CD4-positive, CD25-positive, alpha-beta regulatory T cell (primary cell): ENCODE measurements at places on chromosomes 7 and 10.

GRCh38 chr7:3229904-3230470, 71.1 kb upstream of the SDK1 start:
- DNase-seq: no peak

- DNase-seq: no peak
These were observed 40.1 kb downstream of the GPR26 start for GRCh38 chr10:123706236-123706635.

DNA sequence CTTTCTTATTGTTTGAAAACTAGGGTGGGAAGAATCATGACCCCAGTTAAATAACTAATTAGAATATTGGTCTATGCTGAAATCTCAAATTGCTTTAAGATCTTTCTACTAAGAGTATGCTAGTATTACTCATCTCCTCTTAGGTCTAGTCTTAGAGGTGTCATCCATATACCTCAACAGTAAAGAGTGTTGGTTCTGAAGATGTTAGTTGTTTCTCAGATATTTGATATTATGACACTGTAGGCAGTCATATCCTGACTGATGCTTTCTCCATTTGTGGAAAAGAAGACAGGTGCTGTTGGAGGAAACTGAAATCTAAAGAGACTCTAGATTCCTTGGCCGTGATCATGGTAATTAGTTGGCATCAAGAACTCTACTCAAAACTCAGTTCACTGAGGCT, 21.2 kb downstream of the BPGM start:
- DNase-seq: no peak

GRCh38 chr7:122307228-122307621, 2.7 kb upstream of the FEZF1 start:
- no peak for DNase-seq

DNA sequence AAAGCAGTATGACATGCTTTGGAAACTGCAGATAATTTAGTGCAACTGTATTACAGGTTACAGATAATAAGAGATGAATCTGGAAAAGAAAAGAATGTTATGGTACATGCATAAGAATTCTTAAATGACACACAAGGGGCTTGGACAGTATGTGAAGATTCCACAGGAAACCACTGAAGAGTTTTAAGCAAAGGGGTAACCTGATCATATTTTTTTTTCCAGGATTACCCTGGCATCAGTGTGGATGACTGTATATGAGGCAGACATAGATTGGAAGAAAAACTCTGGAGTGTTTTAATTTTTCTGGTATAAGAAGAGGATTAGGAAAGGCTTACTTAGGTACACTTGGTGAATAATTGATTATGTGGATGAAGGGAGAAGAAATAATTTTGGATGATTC, 8.1 kb downstream of the TFPI2 start:
- DNase-seq: no peak

DNA sequence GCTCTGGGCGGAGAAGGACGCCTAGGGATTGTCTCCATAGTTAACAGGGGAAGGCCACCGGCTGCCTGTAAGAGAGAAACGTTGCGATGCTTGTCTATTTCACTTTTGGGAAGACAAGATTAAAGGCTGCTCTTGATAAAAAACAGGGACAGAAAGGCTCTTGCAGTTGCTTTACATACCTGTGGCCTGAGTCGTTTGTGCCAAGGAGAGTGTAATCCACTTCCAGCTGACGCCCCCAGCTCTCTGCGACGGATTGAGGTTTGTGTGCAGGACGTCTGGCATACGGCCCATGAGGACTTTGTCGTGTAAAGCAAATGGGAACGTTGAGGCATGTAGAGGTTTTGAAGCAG, 1.1 kb downstream of the MAP3K8 start:
- no peak for DNase-seq

GRCh38 chr10:89274928-89275327, 23.4 kb upstream of the LIPA start:
- DNase-seq: no peak

DNA sequence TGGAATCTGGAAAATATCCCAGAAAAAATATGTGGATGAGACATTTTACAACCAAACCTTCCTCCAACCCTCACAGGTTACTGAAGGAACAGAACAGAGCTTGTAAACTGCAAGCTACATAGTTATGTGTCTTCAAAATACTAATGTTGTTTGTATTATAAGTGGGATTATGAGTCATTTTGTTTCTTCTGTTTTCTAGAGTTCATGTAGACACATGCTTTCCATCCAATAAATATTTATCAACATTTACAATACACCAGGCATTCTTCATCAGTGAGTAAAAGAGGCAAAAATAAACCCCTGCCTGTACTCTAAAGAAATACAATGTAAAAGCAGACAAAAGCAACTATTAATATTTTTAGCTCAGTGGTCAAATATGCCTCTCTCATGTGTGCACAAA, 38.0 kb upstream of the TES start:
- DNase-seq: no peak

DNA sequence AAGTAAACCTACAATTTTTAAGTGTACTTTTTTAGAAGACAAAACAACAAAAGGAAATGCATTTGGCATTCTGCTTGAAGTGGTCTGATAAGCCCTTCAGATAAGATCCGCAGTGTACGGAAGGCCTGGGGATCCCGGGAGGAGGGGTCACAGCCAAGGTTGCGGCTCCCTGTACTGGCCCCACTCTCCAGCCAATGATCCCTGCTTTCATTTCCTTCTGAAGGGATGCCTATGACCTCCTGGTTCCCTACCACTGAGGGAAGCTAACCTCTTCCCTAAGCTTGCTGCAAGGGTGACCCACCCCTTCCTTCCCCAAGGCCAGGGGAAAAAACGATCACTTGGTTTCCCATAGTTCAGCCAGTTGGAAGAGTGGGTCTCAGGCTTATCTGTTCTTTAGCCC, 5.3 kb downstream of the DENND2A start:
- DNase-seq: no peak

- DNase-seq: no peak
These were observed 20.6 kb downstream of the PIK3CG start for GRCh38 chr7:106885652-106886051.

- DNase-seq: no peak
These were observed 37.9 kb upstream of the PSMG3 start for GRCh38 chr7:1607696-1608095.

DNA sequence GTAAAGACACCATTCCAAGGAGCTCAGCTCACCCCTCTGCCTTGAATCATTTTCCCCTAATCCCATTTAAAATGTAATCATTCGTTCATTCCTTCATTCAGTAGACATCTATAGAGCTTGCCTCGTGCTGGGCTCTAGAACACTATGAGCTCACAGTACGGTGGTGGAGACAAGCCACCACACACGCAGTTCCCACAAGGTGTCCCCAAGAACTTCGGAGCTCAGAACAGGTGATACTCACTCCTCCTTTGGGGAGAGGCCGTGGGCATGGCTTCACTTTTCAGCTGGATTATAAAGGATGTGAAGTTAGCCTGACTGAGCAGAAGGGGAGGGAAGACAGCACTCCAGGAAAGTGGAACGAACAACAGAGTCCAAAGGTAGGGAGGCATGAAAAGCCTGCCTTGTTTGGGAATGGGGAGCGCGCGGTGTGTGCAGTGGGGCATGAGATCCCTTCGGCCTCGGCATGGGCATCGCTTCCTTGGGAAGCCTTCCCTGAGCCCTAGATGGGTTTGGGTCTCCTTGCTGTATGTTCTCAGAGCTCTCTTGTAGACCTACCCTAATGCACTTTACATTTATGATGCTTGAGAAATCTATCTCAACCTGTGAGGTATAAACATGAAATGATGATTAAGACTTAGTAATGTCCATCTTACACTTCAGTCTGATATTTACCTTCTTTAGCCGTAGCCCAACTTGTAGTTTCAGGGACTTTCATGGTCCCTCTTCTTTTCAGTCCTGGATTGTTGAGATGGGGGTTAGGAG, 809 bp upstream of the OGA start:
- no peak for DNase-seq

GRCh38 chr7:98396768-98397167, 4.1 kb downstream of the BAIAP2L1 start:
- no peak for DNase-seq

DNA sequence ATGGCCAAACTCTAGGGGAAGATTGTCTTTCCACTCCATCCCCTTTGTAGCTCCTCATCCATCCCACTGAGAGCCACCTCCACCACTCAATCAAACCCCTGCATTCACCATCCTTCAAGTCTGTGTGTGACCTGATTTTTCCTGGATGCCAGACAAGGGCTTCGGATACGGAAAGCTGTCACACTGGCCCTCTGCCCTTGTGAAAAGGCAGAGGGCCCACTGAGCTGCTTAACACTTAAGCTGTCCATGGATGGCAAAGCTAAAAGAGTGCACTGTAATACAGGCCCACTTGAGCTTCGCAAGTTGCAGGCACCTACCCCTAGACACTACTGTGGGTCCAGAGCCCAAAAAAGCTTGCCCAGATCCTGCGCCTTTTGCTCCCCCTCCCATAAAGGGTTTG, 237.2 kb downstream of the MAGI2 start:
- DNase-seq: no peak

- DNase-seq: no peak
These were observed 45.1 kb downstream of the CYTH3 start for GRCh38 chr7:6227294-6227846.

- no peak for DNase-seq
These were observed 73.2 kb downstream of the PPP1R9A start for GRCh38 chr7:94980418-94981142.

- no peak for DNase-seq
These were observed 42.3 kb downstream of the ANTXRL start for GRCh38 chr10:46328853-46329689.

GRCh38 chr7:70188901-70189650, 590.8 kb downstream of the AUTS2 start:
- no peak for DNase-seq

GRCh38 chr10:93390306-93391090, 91.6 kb downstream of the MYOF start:
- DNase-seq: no peak
